Progenitor cell of endocrine pancreas (in vitro differentiated cells): ENCODE measurements at places on chromosomes 11 and 22.

DNA sequence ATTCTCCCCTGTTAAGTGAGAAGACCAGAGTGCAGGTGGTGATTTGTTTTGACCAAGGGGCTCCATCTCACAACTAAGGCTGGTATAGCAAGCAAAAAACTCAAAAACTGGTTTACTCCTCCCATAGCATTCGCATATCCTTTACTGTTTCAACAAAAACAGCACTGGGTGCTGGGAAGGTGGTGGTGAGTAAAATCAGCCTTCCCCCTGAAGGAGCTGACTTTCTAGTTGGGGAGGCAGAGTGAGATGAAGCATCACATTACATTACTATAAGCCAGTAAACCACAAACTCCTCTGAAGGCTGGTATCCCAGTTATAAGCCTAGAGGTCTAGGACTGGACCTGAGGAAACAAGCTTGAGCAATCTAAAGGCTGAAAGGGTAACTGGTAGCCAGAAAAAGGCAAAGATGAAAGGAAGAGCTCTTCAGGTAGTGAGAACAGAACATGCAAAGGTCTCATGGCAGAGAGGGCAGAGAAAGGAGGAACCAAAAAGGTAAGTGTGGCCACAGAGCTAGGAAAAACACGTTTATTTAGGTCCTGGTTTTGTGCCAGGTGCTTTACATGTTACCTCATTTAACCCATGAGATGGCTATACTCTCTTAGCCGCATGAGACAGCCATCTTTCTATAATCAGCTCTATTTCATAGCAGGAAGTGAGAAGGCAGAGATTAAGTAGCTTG, 22.3 kb downstream of the TMEM123 start:
- DNase-seq = no peak

DNA sequence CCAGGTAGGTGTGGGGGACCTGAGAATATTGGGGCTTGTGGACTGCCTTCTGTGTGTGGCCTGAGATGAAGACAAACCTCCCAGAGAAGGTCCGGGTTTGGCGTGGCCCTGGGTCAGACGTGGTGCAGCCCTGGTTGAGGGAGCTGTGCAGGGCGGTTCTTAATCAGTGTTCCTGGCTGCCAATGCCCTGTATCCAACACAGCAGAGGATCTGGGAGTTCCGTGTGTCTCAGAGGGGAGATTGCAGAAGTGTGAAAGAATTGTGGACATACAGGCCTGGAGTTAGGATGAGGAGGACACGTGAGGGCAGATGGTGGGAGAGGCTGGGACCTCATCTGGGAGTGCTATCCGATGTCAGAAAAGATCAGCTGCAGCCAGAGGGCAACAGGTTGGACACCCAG, 102.0 kb upstream of the NECTIN1 start:
- DNase-seq = no peak

DNA sequence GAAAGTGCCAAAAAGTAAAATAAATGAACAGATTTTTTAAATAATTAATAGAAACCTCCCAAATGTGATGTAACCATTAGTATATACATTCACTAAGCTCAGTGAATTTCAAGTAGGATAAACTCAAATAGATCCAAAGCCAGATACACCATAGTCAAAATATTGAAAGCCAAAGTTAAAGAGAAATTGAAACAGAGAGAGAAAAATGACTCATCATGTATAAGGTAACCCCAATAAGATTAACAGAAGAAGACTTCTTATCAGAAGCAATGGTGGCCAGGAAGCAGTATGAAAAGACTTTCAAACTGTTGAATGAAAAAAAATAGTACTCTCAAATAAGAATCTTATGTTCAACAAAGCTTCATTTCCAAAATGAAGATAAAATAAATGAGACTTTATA, 70.5 kb downstream of the LUZP2 start:
- DNase-seq = no peak

- no peak for DNase-seq
Measured at GRCh38 chr11:94574193-94574961, 7.2 kb downstream of the PIWIL4 start.

DNA sequence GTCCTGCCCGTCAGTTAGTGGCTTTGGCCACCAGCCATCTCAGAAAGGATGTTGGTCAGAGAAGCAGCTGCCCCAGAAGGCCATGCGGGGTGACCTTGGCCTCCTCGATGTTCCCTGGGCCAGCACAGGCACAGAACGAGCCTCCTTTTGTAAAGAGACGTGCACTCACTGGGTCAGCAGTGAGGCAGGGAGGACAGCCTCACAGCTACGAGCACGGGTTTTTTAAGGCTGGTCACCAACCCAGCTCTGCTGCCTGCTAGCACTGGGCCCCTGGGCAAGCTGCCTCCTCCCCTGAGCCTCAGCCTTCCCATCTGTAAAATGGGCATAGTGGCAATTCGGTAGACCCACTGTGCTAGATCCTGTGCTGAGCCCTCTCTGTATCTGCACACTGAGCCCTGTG, 10.8 kb downstream of the IGLL1 start:
- DNase-seq = no peak

GRCh38 chr11:21553795-21554194, 639.1 kb upstream of the ANO5 start:
- DNase-seq = no peak
